Activated naive CD4-positive, alpha-beta T cell treated with anti-CD3 and anti-CD28 coated beads for 36 hours (primary cell): ENCODE measurements at places on chromosomes 1 and 21. TPM values are rescaled to one million over a fixed set of nuclear protein-coding genes. Genes with fewer than 3 reads are reported as not detected.

DNA sequence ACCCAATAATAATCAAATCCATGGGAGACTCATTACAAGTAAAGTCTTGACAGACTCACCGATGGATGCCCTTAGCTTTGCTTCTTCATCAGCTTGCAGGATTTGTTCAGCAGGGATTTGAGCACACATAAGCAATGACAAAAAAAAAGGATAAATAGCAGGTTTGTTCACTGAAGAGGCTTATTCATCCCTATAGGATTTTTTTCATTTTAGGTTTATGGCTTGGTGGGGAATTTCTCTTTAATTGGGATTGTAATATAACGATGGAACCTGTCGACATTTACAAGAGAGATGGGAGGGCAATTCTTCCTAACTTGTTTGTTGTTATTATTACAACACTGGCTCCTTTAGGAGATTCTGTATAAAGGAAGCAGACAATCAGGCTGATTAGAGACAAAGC lies 649.1 kb upstream of the PLXNA2 start:
- DNase-seq: no peak

GRCh38 chr1:110436635-110437034 lies 14.3 kb upstream of the PROK1 start:
- no peak for DNase-seq

DNA sequence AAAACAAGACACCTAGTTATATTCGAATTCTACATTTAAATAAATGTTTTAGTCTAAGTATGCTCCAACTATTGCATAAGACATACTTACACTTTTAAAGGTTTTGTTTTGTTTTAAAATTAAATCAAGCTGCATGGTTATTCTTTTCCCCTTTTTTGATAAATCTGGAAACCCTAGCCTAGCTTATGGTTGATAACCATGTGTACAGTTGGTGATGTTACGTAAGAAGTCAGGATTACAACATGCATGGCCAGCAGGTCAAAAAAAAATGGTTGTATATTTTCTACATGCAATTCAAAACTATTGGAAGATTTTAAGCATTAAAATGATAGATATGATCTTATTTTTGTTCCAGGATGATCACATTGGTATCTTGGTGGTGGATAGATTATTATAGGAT lies 1600.6 kb downstream of the PLA2G4A start:
- DNase-seq: no peak

Gene MAP3K7CL
- 4.9 TPM for total RNA-seq

Gene VCAM1
- not detected for total RNA-seq
